NCI-H146 (cell line): ENCODE measurements at places on chromosomes 13 and 19.

- DNase-seq: no peak
Measured at GRCh38 chr19:8566855-8567254, 10.4 kb downstream of the MYO1F start.

DNA sequence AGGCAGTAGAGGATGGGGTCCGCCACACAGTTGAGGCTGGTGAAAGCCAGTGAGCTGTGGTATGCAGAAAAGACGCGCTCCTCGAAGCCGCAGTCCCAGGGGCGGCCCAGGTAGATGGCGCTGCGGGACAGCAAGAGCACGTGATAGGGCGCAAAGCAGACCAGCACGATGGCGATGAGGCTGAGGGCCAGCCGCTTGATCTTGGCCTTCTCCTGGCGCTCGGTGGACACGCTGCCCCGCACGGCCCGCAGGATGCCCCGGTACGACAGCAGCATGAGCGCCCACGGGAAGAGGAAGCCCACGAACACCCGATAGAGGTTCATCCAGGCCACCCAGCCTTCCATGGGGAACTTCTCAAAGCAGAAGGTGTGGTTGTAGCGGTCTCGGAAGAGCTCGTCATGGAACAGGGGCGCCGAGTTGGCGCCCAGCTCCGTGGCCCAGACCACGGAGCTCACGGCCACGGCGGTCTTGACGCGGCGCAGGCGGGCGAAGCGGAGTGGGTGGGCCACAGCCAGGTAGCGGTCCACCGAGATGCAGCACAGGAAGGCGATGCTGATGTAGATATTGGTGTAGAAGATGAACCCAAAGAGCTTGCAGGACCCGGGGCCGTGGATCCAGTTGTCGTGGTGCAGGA lies 6.5 kb upstream of the OPA3 start:
- DNase-seq: peak; percentile 83

- DNase-seq: no peak
Measured at GRCh38 chr19:924553-925086, 1.2 kb upstream of the ARID3A start.

GRCh38 chr19:14072535-14073260 lies at the start of gene MISP3:
MISP3 (plus strand) TSS chr19:14072786; CDS start chr19:14073310, 524 bp downstream.
- DNase-seq: peak; percentile 90

DNA sequence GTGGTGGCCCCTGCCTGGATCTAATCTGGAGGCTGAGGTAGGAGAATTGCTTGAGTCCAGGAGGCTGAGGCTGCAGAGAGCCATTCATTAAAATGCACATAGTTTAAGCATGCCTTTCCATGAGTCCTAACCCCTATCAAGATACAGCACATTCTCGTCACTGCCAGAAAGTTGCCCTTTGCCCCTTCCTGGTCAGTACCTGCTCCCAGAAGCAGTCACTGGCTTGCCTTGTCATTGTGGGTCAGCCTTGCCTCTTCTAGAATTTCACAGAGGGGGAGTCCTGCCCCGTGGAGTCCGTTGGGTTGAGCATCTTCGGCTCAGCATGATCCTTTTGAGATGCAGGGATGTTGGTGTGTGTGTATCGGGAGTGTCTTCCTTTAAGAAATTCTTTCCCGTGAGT lies 10.8 kb downstream of the BICRA start:
- no peak for DNase-seq

DNA sequence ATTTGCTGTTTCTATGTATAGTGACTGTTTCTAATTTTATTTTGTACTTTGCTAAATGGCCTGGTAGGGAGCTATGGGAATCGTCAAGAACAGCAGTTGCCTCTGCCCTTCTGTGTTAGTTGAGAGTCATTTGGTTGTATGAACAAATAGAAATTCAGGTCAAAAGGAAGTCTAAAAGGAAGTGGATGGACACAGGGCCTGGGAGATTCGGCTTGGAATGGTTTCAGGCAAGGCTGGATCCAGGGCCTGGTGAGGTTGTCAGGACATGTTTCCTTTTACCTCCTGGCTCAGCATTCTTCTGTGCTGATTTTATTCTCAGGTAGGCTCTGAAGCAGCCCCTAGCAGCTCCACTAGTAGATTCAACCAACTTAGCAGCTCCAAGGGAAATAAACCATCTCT lies 118.9 kb downstream of the SIPA1L3 start:
- DNase-seq: no peak

- no peak for DNase-seq
Measured at GRCh38 chr13:22077205-22077683, 406.4 kb downstream of the FGF9 start.

- DNase-seq: peak; percentile 5
Measured at GRCh38 chr13:19153782-19154450, 27.7 kb downstream of the TUBA3C start.

DNA sequence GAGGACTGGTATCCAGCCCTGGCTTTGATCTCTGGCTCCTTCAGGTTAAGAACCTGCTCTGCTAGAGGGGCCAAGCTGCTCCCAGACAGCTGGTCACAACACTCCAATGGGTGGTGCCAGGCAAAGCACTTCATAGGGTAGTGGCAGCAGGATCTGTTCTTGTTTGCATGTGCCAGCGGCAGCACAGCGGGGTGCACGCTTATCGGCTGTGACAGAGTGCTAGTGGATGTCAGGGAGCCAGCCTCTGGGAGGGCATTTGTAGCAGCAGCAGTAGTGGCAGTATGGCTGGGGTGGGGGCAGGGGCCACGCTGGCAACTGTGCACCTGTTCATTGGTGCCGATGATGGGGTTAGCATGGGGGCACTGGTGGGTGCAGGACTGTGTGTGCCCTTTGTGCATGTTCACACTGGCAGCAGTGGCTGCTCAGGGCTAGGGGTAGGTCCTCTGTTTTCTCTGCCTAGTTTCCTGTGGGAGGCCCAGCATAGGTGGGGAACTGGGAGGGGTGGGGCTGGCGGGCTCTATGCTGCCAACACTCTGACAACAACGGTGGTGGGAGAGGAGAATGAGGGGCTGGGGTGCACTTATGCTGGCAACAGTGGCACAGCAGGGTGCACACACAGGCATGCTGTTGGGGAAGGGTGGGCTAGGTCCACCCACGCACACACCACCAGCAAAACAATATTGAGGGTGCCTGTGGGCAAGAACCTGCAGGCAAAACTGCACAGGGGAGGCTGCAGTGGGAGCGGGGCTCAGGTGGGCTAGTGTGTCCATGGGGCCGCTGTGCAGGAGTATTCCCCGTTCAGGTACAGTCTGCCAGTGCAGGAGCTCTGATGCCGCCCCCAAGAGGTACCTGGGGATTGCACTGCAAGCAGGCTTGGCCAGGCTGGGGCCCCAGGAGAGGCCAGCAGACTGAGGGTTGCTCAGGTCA lies 19.3 kb downstream of the AP1M1 start:
- no peak for DNase-seq

- DNase-seq: no peak
Measured at GRCh38 chr13:95471960-95472359, 80.6 kb upstream of the CLDN10 start.

- DNase-seq: no peak
Measured at GRCh38 chr13:98599502-98600328, 22.8 kb upstream of the STK24 start.

DNA sequence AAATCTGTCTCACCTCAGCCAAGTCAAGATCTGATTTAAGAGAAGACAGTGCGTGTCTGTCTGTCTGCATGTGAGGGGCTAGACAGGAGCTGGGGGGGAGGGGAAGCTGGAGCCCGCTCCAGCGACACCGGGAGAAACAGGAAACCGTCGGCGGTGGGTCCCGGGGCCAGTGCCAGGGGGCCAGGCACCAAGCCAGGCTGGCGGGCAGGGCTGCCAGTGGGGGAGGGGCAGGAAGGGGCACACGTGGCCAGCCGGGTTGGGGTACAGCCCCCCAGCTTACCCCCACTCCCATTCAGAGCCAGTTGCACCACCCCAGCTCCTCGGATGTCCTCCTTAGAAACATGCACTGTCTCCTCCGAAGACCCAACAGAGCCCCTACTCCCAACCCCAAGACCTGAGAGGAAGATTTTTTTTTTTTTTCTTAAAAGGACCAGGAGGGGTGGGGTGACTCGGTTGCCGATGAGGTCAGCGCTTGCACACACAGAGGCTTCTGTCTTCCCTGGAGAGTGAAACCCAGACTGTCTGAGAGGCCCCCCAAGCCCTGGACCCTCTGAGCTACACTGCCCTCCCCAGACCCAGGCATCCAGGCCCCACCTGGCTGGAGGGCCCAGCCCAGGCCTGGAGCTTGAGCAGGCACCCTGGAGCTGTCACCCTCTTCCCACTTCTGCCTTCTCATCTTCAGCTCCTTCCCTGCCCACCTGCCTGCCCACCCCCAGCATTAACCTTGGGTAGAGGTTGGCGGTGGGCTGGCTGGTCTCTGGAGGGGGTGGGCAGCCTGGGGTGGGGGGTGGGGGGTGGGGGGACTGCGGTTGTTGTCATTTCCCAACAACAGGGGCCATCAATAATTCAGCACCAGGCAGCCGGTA lies 4.0 kb downstream of the ERF start:
- no peak for DNase-seq

- DNase-seq: peak; percentile 79
Measured at GRCh38 chr19:56253737-56254136, 18.8 kb upstream of the EDDM13 start.

- no peak for DNase-seq
Measured at GRCh38 chr13:27354379-27354778, 70.0 kb upstream of the GTF3A start.

DNA sequence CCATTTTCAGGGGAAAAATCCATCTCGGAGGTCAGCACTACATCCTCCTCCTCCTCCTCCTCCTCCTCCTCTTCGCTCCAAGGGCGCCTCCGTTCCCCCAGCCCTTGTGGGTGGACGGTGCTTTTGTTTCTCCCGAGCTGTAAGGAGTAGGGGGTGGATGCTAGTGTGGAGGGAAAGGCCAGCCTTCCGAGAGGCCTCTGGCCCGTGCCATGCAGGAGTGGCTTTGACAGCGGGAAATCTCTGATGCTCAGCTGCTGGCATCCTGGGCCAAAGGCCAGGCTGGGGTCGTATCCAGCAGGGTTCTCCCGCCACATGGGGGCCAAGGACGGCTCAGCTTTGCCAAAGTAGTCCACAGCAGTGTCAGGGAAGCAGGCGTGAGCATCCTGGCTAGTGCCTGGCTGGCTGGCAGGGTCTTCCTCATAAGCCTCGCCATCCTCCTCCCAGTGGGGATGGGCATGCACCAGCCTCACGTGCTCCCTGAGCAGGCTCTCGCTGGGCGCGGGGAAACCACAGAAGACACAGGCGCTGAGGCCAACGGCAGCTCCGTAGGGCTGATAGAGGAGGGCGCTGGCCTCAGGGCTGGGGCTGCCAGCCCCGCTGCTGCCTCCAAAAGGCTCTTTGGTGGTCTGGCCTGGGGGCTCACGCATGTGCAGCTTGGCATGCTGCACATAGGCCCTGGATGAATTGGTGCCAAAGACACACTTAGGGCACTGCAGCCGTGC lies 10.5 kb downstream of the WIZ start:
- no peak for DNase-seq

DNA sequence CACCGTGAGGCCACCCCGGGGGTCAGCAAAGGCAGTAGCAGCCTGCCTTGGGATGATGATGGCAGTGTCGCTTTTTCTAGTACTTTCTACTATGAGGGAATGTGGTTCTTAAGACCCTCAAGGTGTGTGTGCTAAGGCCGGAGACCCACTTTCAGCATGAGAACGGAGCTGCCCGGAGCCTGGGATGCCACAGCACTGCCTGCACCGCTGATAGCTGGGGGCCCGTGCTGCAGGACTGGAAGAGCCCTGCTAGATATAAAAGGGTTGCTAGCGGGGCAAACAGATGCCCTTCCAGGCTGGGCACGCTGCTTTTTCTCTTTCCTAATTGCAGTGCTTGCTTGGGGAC lies 14.5 kb downstream of the PLIN4 start:
- DNase-seq: no peak

DNA sequence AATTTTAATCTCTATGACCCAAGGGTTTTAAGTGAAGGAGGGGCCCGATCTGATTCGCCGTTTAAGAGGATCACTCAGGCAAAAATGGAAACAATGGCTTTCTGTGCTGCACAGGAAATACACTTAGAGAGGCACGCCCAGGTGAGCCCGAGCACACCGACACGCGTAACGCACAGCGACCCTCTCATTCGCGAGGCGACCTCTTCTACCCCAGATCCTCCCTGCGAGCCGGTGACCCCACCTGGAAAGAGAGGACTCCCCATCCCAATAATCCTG lies 216 bp downstream of the SH2D3A start:
- DNase-seq: peak; percentile 39

DNA sequence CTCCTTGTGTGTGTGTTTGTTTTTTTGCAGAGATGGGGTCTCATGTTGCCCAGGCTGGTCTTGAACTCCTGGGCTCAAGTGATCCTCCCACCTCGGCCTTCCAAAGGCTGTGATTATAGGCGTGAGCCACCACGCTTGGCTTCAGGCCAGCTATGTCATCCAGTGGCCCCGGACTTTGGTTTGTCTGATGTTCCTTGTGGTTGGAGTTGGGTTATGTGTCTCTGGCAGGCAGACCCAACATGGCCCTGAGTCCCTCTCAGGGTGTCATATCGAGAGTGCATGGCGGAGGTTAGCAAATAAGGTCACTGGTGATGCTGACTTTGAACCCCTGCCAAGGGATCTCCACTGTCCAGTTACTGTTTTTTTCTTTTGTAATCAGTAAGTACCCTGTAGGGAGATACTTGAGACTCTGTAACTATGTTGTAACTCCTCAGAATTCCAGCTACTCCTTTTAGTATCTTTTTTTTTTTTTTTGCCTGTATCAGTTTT lies 37.3 kb downstream of the SMARCA4 start:
- no peak for DNase-seq

GRCh38 chr13:90156390-90156789 lies 1191.1 kb upstream of the MIR17HG start:
- no peak for DNase-seq

DNA sequence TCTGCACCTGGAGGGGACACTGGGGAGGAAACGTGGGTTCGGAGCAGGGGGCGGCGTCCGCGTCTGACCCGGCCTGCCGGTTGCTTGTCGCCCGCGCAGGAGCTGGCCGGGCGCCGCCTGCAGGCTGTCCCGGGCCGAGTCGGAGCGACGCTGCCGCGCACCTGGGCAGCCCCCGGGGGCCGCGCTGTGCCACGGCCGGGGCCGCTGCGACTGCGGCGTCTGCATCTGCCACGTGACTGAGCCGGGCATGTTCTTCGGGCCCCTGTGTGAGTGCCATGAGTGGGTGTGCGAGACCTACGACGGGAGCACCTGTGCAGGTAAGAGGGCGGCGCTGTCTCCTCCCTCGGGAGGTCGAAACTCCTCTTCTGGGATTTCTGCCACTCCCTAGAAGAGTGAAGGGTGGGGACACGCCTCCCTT lies 1.3 kb downstream of the ITGBL1 start:
- DNase-seq: peak; percentile 78

GRCh38 chr19:3116621-3117020 lies 19.2 kb upstream of the GNA15 start:
- no peak for DNase-seq

GRCh38 chr13:19071161-19071936 lies 110.3 kb downstream of the TUBA3C start:
- DNase-seq: no peak

- no peak for DNase-seq
Measured at GRCh38 chr13:49615836-49616675, 12.3 kb upstream of the ARL11 start.

DNA sequence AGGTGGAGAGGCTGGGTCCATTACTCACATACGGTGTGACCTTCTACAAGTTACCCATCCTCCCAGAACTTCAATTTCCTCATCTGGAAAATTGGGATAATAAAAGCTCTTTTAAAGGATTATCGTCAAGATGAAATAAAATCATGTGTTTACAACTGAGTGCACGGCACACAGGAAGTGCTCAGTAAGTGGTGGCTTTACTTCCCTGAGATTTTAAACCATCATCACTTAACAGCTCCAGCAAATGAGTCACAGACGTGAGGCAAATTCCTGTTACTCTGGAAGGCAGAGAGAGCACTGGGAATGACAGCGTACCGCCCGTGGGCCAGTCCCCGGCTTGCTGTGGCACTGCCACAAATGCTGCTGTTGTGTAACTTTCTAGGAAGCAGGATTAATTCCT lies 64.1 kb downstream of the MRPL57 start:
- DNase-seq: no peak

- no peak for DNase-seq
Measured at GRCh38 chr13:64909184-64909583, 2321.0 kb downstream of the PCDH9 start.
